GM23248 (cell line): ENCODE measurements at places on chromosomes 4 and X. TPM values are rescaled to one million over a fixed set of nuclear protein-coding genes. Genes with fewer than 3 reads are reported as not detected.

GPR82 gene
- 0.13 TPM in 1 of 2 replicates, not detected in the other for polyA plus RNA-seq

SLC34A2 gene
- not detected in 2 replicates for polyA plus RNA-seq

TBC1D9 gene
- 4.4 and 4.6 TPM in 2 replicates for polyA plus RNA-seq

SULT1E1 gene
- not detected in 2 replicates for polyA plus RNA-seq

LRP2BP gene
- 0.67 and 0.76 TPM in 2 replicates for polyA plus RNA-seq

USP17L30 gene
- polyA plus RNA-seq: not detected in 2 replicates

WDR19 gene
- polyA plus RNA-seq: 15.9 and 17.3 TPM in 2 replicates

ZNF280C gene
- polyA plus RNA-seq: 2.0 and 2.2 TPM in 2 replicates

PAGE5 gene
- not detected in 2 replicates for polyA plus RNA-seq

RNF150 gene
- polyA plus RNA-seq: 4.5 and 4.8 TPM in 2 replicates

DAPP1 gene
- 0.13 TPM in 1 of 2 replicates, not detected in the other for polyA plus RNA-seq

FRAS1 gene
- 5.8 and 6.5 TPM in 2 replicates for polyA plus RNA-seq

TGIF2LX gene
- not detected in 2 replicates for polyA plus RNA-seq

SPANXB1 gene
- polyA plus RNA-seq: not detected in 2 replicates

FMR1NB gene
- not detected in 2 replicates for polyA plus RNA-seq

TMLHE gene
- 10.3 and 11.5 TPM in 2 replicates for polyA plus RNA-seq

CXCL5 gene
- polyA plus RNA-seq: not detected in 2 replicates

BRS3 gene
- not detected in 2 replicates for polyA plus RNA-seq

CHRDL1 gene
- 0.06 TPM in 1 of 2 replicates, not detected in the other for polyA plus RNA-seq

USP17L12 gene
- not detected in 2 replicates for polyA plus RNA-seq

NPY2R gene
- polyA plus RNA-seq: not detected in 2 replicates

CXCR3 gene
- not detected in 2 replicates for polyA plus RNA-seq

CXCL11 gene
- polyA plus RNA-seq: not detected in 2 replicates

CTAG1A gene
- polyA plus RNA-seq: not detected in 2 replicates

MAGEA2 gene
- not detected in 2 replicates for polyA plus RNA-seq

SPANXC gene
- polyA plus RNA-seq: not detected in 2 replicates
